ENCODE measurements at places on chromosomes 7 and 10.

GRCh38 chr7:114941692-114942091, 19.8 kb downstream of the MDFIC start:
- no peak for DNase-seq

GRCh38 chr7:111261496-111261895, 170.6 kb downstream of the LRRN3 start:
- no peak for DNase-seq

DNA sequence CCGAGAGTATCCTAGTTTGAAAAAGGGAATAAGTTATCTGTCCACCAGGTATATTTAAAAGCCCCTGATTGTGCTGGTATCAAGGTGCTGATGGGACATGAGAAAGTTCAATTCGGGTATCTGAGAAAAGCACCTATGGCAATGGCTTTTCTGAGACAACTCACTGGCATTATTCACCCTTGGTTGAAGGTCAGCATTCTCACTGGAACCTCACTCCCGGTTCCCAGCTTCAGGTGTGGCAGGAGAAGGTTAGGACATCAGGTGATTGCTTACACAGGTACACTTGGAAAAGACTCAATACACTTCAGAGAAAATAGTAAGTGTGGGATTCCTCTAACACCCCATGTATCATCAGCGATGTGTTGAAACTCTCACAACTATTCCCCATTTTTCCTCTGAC, 643.1 kb downstream of the INHBA start:
- DNase-seq: no peak

- no peak for DNase-seq
Observed at GRCh38 chr10:62354916-62355315, 19.3 kb upstream of the ZNF365 start.

DNA sequence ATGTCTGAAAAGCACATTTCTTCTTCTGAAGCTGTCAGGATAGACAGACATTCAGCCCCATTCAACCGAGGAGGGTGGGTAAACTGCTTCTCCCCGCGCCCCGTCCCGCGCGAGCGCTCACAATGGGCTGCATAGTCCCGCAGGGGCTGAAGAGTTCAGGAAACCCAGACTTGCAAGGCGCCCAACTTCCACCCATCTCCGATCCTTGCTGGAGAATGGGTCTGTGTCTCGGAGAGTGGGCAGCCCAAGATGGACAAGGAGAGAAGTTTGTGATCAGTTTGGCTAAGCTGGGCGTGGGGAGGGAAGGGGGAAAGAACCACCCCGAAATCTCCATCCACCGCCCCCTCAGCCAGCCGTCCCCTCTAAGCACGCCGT, 686 bp downstream of the AASS start:
- no peak for DNase-seq

GRCh38 chr7:111255576-111255975, 164.6 kb downstream of the LRRN3 start:
- peak; percentile 7 for DNase-seq

- no peak for DNase-seq
Observed at GRCh38 chr10:121862649-121863048, 65.2 kb downstream of the ATE1 start.

DNA sequence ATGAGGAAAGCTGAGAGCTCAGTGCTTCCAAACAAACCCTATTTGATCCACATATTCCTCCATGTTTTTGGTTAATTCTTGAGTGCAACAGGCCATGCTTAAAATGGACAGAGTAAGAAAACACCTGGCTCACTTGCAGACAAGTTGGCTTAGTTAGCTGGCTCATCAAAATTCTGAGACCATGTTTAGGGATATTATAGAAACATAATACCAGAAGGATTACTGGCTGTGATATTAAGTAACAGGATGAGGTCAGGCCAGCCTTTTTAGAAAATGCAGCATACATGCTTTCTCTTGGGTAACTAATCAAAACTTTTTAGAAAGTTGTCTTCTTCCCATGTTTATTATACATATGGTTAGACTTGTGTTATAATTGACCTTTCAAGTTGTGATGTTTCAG, 867.2 kb upstream of the LRRTM3 start:
- DNase-seq: no peak

- no peak for DNase-seq
Observed at GRCh38 chr10:17764142-17764541, 12.1 kb downstream of the TMEM236 start.

GRCh38 chr7:40455485-40455884, 320.7 kb downstream of the SUGCT start:
- no peak for DNase-seq

DNA sequence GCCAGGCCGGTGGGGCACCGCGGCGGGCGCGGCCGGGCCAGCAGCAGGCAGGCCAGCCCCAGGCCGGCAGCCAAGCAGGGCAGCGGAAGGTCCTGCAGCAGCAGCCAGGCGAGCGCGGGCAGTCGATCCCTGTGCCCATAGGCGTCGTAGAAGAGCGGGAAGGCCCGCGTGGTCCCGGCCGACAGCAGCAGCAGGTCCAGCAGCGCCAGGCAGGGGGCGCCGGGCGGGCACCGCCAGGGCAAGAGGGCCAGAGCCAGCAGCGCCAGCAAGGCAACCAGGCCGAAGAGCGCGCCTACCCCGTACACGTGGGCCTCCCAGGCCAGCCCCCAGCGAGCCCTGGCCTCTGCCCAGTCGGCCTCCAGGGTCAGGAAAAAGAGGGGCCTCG, 8.4 kb upstream of the RBM28 start:
- no peak for DNase-seq

- DNase-seq: no peak
Observed at GRCh38 chr10:58320351-58321049, 14.3 kb upstream of the UBE2D1 start.

GRCh38 chr10:114081911-114082583, 38.4 kb downstream of the ADRB1 start:
- no peak for DNase-seq

DNA sequence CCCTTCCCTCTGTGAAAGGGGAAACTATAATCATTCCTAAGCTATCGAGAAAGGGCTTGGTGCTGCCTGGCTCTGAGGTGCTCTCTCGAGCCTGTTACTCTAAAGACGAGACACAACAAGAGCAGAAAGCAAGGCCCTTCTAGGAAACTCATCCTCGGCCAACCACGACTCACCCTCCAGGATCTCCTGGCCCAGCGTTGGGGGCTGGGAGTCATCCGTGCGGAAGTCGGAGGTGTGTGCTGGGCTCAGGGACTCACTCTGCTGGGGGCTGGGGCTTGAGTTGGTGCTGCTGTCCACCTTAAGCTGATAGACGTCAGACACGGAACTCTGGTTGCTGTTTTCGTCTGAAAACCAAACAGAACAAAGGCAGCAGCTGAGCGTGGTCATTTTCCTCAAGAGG, 17.6 kb upstream of the BAZ1B start:
- no peak for DNase-seq

- DNase-seq: no peak
Observed at GRCh38 chr10:109823196-109823595, 100.1 kb downstream of the XPNPEP1 start.

DNA sequence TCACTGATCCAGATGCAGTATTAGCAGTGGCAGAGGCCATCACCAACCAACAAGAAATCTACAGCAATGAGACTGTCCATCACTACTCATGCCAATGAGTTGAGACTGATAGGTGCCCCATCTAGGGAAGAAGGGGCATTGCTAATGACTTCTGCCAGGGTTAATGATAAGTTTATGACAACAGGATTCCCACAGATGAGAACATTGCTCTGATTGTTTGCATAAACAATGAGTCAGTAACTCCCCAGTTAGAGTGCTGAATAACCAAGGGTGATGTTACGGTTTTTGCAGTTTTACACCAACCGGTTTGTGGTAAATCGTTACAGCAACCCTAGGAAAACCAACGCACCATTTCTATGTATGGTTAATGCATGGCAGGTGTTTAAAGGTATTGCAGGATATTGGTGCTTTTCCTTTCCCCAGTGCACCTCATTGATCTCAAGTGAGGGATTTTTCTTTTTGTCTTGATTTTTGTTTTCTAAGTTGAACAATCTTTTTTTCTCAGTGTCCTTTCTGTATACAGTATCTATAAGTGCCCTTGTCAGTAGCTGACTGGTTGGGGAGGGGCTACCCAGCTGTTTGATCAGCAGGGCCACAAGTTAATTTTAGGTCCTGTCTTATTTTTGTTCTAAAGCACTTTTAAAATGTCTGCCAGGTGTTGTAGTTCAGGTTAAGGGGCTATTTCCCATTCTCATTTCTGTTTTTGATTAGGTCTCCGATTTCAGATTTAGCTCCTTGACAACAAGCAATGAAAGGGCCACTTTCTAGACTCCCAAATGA, 3.9 kb upstream of the CSGALNACT2 start:
- DNase-seq: no peak

DNA sequence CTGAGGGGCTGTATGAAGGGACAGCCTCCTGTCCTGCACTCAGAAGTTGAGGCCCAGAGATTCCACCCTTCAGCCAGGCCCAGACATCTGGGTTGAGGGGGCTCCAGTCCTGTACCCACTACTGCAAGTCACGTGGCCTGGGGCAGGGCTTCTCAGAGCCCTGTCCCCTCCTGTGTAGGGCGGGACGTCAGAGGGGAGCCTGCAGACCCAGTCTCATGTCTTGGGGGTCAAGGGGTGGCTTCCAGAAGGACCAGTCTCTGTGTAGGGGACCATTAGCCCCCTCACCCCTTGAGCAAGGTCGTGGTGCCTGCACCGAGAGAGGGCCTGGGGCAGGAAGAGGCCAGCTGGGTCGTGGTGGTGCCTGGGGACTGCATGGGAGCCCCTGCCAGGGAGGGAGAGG, 593 bp upstream of the PILRA start:
- DNase-seq: no peak

- DNase-seq: peak; percentile 7
Observed at GRCh38 chr7:107103369-107103768, 58.9 kb downstream of the PRKAR2B start.

GRCh38 chr10:12221323-12222298, 25.6 kb downstream of the CDC123 start:
- DNase-seq: peak; percentile 12

- no peak for DNase-seq
Observed at GRCh38 chr7:111091593-111092358, 849 bp downstream of the LRRN3 start.

DNA sequence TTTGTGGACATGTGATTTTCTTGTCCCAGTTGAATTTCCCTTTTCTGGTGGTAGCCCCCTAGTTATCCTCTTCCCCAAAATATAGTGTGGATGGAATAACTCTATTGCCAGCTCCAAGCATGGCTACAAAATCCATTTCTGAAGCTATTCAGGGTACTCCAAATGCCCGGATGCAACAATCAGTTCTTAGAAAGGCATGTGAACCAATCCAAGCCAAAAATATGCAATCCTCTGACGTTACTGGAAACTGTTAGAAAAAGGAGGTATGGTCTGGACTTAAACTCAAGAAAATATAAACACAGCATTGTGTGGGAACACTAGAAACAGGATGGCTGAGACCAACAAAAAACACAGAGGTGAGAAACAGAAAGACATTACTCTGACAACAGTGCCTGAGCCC, 347.0 kb downstream of the GPAM start:
- DNase-seq: no peak

DNA sequence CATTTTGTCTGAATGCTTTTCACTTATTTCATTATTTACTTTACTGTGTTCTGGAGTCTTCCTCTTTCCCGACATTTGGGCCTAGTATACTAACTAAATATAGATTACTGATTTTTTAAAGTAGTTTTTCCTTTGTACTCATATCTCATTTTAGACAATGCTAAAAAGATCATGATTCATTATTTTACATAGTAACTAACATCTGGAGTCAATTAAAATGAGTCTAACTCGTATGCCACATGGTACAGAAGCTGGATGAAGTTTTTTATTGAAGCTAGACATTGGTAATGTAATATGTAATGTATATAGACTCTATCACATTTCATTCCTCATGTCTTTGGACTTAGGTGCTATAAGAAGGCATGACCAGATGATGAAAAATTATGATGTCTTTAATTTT, 156.3 kb upstream of the HGF start:
- no peak for DNase-seq

DNA sequence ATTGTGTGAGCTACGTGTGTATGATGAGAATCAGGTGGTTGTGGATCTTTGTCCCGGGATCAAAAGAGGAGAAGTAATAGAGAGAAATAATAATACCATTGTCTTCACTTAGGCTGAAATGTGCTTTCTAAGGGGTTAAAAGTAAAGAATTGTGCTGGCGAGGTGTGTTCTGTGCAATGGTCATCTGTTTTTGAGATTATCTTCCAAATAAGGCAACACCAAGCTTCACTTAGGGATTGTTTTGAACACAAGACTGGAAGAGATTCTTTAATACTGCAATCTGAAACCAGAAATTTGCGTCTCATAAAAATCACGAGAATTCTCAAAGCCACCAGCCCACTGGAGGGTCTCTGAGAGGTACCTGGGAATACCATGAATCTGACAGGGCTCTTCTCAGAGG, 84.2 kb downstream of the ARID5B start:
- no peak for DNase-seq

- DNase-seq: peak; percentile 65
Observed at GRCh38 chr7:1087952-1088920, at the start of gene GPER1. GPER1 (plus strand) TSS chr7:1088113; CDS start chr7:1091729, 3,616 bp downstream.

DNA sequence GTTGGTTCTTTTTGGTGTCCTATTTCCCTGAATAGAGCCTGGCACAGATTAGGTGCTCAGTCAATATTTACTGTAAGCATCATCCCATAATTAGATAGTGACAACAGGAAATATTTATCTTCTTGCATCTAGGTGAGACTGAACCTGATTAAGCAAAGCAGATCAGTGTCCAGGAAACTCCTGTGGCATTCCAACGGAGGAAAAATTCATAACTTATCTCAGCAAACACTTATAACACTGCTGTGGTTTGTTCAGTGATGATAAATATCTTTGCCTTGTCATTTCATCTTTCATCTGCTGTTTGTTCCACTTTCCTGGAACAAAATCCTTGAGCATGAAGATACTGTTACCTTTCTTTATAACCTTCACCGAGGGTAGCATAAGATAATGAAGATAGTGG, 1160.3 kb upstream of the AUTS2 start:
- DNase-seq: no peak

- DNase-seq: no peak
Observed at GRCh38 chr10:12639996-12640944, 290.9 kb downstream of the CAMK1D start.

- no peak for DNase-seq
Observed at GRCh38 chr7:10727636-10728035, 246.0 kb upstream of the PHF14 start.

- DNase-seq: no peak
Observed at GRCh38 chr10:24201503-24202180, 7.3 kb upstream of the KIAA1217 start.

DNA sequence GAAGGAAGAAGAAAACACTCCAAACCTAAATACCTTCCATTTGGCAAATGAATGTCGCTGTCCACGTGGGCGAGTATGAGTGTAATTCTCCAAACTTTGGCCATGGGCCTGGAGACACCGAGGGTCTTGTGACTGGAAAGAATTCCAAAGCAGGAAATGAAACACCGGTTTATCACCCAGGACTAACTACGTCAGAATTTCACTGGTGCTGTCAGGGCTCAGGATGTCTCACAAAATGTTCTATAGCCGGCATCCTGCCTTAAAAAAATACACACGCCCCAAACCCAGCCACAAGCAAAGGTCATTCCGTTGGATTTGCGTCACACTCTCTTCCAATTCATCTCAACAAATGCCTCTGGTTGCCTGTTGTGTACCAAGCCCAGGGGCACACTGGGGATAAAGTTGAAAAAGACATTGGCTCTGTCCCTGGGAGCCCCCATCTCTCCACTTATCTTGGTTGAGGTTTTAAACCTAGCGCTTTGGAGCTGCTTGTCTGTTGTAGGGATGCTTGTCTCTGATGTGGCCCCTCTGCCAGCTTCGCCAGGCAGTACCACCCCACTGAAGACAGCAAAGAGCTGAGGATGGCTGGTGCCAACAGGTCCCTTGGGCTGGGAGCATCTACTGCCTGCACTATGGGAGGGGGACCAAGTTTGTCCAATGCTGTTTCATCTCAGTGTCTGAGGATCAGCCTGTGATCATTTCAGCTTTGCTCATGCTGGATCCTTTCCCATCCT, 31.2 kb downstream of the GSTO2 start:
- DNase-seq: no peak
